ENCODE measurements at places on chromosomes 11 and 22. TPM values are rescaled to one million over a fixed set of nuclear protein-coding genes. Genes with fewer than 3 reads are reported as not detected.

The ASCL3 gene
- not detected for total RNA-seq

GRCh38 chr11:47071341-47071740, 105.3 kb downstream of the ARFGAP2 start:
- no peaks in the 10 kb centered on the region for H3K27me3 ChIP-seq
- no peak for DNase-seq
- H3K4me3 ChIP-seq: no peak overlapping the region
- no peak overlapping the region for H3K27ac ChIP-seq

- no peaks in the 10 kb centered on the region for H3K4me1 ChIP-seq
- H3K27me3 ChIP-seq: no peaks in the 10 kb centered on the region
- H3K27ac ChIP-seq: no peak overlapping the region
- no peak overlapping the region for H3K4me3 ChIP-seq
- DNase-seq: no peak
- H3K36me3 ChIP-seq: no peaks in the 10 kb centered on the region
Observed at GRCh38 chr11:103594283-103594682, 442.2 kb upstream of the DDI1 start.

- H3K27ac ChIP-seq: no peak overlapping the region
- H3K4me3 ChIP-seq: no peak overlapping the region
- peaks cover 7% of the 10 kb centered on the region for H3K36me3 ChIP-seq
- no peak for DNase-seq
Observed at GRCh38 chr22:29569011-29569678, 11.8 kb downstream of the NIPSNAP1 start.

Measured in thyroid gland (tissue), 4 donors.